ENCODE measurements at places on chromosomes 11 and 22.

- no peak for DNase-seq
These were observed 714.4 kb downstream of the METTL15 start for GRCh38 chr11:28822576-28822975.

GRCh38 chr22:24230911-24231656 is 13.8 kb downstream of the GGT5 start:
- peak; percentile 56 for DNase-seq

DNA sequence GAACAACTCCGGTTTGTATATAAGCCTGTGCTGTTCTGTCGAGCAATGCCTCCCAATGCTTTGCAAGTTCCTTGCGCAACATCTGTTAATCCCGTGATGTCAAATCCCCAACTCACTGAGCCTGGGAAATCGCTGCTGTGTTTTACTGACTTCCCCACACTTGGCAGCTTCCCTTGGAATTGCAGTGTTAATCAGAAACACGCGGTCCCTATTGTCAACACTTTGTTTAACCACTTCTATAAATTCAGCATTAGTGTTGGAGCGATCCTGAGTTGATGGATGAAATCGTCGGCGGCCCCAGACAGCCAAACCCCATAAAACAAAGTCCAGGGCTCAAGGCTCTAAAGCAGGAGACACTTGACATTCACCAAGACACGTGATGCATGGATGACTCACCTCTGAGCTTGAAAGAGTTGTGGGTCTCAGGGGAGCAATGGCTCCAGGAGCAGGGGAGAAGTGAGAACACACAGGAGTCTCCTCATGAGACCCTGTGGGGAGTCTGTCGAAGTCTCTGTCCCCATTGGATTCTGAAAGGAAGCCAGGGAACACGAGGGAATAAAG is 555.3 kb downstream of the MIAT start:
- no peak for DNase-seq

GRCh38 chr11:124199702-124200101 is 16.6 kb downstream of the OR10D3 start:
- no peak for DNase-seq

DNA sequence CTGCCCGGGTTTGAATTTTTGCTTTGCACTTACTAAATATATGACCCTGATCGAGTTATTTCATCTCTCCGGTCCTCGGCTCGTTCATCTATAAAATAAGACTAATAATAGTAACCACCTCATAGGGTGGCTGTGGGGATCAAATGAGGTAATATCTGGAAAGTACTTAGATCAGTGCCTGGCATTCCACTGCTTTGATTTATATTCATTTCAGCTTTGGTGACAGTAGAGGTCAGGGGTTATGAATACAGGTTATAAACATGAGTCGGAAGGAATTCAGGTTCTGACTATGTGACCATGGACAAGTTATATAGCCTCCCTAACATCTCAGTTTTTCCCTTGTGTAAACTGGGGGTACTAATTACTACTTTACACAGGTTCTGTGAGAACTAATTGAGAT is 2.9 kb upstream of the TEAD1 start:
- no peak for DNase-seq

- DNase-seq, result no peak
These were observed 48.9 kb upstream of the SHANK2 start for GRCh38 chr11:71301046-71301857.

GRCh38 chr22:26435327-26436093 is 6.5 kb downstream of the ASPHD2 start:
- no peak for DNase-seq

DNA sequence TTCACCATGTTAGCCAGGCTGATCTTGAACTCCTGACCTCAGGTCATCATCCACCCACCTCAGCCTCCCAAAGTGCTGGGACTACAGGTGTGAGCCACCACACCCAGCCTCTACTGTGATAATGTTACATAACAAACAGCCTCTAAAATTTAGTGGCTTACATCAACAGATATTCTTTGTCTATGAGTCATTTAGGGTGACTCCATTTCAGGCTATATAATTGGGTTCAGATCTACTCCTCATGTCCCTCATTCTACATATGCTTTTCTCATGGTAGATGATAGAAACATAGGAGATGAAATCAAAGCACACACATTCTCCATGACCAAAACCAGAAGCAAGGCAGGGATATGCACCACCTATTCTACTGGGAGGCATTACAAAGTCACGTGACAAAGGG is 72.7 kb downstream of the SIK2 start:
- DNase-seq, result no peak

- DNase-seq, result no peak
These were observed 84.9 kb upstream of the PRR5 start for GRCh38 chr22:44616882-44617655.

DNA sequence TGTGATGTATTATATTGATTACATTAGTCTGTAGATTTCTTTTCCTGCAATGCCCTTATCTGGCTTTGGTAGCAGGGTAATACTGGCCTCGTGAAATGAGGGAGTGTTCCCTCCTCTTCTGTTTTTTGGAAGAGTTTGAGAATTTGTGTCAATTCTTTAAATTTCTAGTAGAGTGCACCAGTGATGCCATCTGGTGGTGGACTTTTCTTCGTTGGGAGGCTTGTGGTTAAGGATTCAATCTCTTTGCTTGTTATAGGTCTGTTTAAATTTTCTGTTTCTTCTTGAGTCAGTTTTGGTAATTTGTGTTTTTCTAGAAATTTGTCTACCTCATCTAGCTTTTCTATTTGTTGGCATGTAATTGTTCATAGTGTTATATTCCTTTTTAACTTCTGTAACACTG is 18.9 kb downstream of the SHANK3 start:
- no peak for DNase-seq

Measured in stimulated activated naive CD4-positive, alpha-beta T cell treated with Interleukin-2 at 50 U/mL for 16 hours (primary cell).